ENCODE measurements at places on chromosomes 7 and 10. TPM values are rescaled to one million over a fixed set of nuclear protein-coding genes. Genes with fewer than 3 reads are reported as not detected.

DNA sequence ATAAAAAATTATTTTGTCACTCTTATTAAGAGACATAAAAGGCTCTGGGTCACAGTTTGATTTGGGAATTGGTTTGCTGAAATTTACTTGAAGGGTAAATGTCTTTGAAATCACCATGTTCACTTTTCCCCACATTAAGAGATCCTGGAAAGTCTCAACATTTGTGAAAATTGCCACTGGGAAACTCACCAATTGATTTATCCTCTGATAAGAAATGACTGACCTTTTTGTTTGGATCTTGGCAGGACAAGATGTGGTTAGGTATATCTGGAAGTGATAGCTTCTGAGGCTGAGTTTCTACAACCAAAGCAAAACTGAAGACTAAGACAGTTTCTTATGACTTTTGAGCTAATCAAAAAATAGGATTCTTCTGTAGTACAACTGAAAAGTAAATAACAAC lies 107.1 kb upstream of the TMEM106B start:
- H3K4me3 ChIP-seq, result no peak overlapping the region
- no peak overlapping the region for H3K27ac ChIP-seq
- no peak for DNase-seq
- H3K4me1 ChIP-seq, result no peaks in the 10 kb centered on the region
- peaks cover 7% of the 10 kb centered on the region for H3K27me3 ChIP-seq

DNA sequence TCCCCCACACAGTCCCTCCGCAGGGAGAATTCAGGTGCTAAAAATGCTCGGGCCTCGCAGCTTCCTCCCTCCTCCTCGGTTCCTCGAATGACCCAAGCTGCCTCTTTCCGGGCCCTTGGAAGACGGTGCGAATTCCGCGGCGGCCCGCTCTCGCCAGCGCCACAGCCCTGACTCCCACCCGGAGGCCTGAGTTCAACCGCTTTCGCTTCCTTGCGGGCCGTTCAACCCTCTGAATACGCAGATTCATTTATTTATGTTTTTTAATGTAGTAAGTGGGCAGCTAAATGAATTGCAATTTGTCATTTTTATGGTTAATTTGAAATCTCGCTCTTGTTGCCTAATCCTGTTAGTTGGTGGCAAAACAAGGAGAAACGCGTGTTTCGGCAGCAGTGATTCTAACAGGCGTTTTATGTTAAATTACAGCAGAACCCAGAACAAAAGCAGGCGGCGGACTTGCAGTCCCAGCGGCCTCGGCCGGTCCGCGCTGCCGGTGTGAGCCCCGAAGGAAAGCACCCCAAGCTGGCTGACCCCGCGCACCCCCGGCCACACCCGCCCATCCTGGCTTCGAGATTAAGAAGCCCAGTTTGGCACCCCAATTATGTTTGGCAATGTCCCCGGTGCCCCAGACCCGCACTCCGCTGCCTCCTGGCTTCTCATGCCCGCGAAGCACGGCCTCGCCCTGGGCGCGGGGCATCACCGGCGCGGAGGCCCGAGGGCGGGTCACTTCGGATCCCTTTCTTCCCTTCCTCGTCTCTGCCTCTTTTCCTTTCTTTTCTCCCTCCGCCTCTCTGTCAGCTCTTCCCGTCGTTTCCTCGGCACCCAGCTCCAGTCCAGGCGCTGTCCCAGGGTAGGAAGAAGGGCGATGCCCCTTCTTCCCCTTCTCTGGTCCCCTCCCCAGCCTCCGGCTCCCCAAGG lies 75.9 kb downstream of the INSIG1 start:
- DNase-seq, result no peak
- peaks cover 88% of the 10 kb centered on the region for H3K27me3 ChIP-seq
- H3K27ac ChIP-seq, result peak overlapping the region; percentile 19
- H3K36me3 ChIP-seq, result no peaks in the 10 kb centered on the region

- peaks cover 21% of the 10 kb centered on the region for H3K36me3 ChIP-seq
- H3K4me3 ChIP-seq, result peak overlapping the region; percentile 90
- H3K4me1 ChIP-seq, result peaks cover 35% of the 10 kb centered on the region
- peak overlapping the region; percentile 98 for H3K27ac ChIP-seq
- H3K27me3 ChIP-seq, result no peaks in the 10 kb centered on the region
Observed at GRCh38 chr7:44796034-44796503, 412 bp upstream of the PPIA start.

DNA sequence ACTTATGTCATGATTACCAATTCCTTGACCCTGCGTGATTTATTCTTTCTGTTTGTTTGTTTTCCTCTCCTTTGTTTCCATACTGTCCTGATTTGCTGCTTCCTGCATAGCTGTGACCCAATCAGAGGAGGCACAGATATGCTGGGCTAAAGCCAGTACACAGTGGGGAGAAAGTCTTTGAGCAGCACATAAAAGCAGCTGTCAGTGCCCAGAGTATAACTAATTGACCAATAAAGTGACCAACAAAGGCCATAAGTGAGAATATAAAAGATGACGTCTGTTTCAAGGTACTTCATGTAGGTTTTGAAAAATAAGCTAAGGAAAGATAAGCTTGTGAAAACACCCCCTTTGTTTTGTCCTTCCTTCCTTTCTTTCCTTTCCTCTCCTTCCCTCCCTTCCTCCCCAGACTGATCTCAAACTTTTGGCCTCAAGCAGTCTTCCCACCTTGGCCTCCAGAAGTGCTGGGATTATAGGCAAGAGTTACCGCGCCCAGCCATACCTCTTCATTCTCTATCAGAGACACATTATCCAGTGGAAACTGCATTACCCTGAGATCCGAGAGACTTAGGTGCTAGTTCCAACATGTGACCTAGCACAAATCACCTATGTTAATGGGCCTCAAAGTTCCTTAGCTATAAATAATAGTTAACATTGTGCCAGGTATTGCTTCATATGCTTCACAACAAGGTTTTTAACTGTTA lies 17.0 kb downstream of the BCAP29 start:
- DNase-seq, result no peak
- peaks cover 8% of the 10 kb centered on the region for H3K36me3 ChIP-seq
- no peak overlapping the region for H3K4me3 ChIP-seq
- H3K4me1 ChIP-seq, result no peaks in the 10 kb centered on the region

DNA sequence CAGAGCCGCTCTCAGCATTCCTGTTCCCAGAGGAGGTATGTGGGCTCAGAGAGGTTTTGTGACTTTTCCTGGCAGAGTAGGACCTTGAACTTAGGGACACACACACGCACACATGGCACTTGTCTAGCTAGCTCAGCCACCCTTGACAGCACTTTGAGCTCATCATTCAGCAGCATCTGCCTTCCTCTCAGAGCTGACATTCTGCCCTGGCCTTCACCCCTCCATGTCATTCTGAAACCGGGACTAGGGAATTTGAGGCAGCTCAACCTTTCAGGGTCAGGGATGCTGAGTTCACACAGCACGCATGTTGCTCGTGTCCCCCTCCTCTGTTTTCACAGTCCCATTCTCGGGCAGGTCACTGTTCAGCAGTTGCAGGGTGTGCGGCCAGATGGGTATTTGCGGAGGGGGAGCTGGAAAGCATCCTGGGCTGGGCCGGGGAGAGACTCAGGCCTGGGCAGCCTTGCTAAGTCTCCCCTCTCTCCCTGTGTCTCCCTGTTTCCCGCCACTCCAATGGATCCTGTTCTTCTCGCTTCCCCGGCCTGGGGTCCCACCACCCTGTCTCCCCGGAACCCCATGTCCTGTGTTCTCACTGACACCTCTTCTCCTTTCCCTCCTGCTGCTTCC lies 78.0 kb downstream of the COL13A1 start:
- no peak overlapping the region for H3K27ac ChIP-seq
- no peak overlapping the region for H3K4me3 ChIP-seq
- no peaks in the 10 kb centered on the region for H3K36me3 ChIP-seq
- H3K4me1 ChIP-seq, result no peaks in the 10 kb centered on the region

The RAB11FIP2 gene
- 19.6 TPM for total RNA-seq

The LRRC17 gene
- total RNA-seq, result 0.31 TPM

The ABCC2 gene
- total RNA-seq, result 1.3 TPM

The CDHR3 gene
- 0.51 TPM for total RNA-seq

The CLRN3 gene
- not detected for total RNA-seq

Measured in activated T-cell treated with anti-CD3 and anti-CD28 coated beads, Interleukin-2, amount 50 U/mL, for 72 hours (primary cell).